ENCODE measurements at places on chromosomes 7 and 10. TPM values are rescaled to one million over a fixed set of nuclear protein-coding genes. Genes with fewer than 3 reads are reported as not detected.

Gene PON3
- polyA plus RNA-seq, result 4.2 TPM

Gene AQP1
- polyA plus RNA-seq, result 87.0 TPM

Gene FFAR4
- 0.10 TPM for polyA plus RNA-seq

Gene CXCL12
- polyA plus RNA-seq, result 214 TPM

Gene SRRM3
- polyA plus RNA-seq, result 0.43 TPM

Gene ZNF488
- polyA plus RNA-seq, result 3.1 TPM

Gene GNAT3
- polyA plus RNA-seq, result not detected

Gene TAF3
- polyA plus RNA-seq, result 5.9 TPM

DNA sequence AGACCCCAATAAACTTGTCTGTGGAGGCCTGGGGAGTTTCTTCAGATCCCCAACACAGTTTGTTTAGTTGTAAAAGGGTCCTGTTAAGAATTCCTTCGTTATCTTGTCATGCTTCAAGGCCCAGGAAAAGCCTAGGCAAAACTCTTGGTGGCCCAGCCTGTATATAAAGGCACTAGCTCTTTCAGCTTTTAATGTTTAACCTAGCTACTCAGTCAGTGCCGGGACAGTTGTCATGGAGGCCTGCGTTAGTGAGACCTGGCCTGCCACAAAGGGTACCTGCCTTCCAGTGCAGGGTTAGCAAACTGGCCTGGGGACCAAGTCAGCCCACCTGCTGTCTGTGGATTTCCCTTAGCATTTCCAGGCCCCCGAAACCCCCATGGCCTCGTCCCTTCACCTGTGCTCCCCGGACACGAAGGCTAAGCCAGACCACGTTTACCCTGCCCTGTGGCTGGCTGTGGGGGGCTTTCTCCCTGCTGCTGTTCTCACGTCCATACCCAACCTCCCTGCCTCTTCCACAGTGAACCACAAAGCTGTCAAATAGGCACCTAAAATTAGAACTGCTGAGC lies 96.9 kb upstream of the PPP2R2D start:
- DNase-seq, result no peak

- DNase-seq, result no peak
Observed at GRCh38 chr7:134121632-134122139, 5.5 kb upstream of the LRGUK start.

DNA sequence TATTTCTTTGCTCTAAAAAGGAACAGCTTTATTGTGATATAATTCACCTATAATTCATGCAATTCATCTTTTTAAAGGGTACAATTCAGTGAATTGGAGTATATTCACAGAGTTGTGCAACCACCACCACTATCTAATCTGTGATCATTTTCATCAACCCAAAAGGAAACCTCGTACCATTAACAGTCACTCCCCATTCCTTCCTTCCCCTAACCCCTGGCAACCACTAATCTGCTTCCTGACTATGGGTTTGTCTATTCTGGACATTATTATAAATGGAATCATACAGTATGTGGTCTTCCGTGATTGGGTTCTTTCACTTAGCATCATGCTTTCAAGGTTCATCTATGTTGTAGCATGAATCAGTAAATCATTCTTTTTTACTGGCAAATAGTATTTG lies 52.3 kb downstream of the MKI67 start:
- no peak for DNase-seq

DNA sequence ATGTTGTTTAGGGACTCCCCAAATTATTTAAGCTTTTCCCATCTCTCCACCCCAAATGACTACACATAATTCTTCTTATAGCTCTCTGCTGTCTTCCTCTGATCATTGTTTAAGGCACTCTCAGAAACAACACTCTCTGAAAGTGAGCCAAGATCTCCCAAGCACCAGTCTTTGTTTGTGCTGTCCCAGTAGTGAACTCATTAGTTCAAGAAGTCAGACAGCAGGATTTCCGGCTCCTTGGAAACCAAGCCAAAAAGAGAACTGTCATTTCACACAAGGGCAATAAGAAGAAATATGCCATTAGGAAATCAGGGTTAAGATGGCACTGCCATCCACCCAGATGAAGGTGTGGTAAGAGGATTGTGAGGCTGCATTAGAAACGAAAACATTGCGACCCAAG lies 83.1 kb downstream of the FZD1 start:
- DNase-seq, result no peak

GRCh38 chr10:93131986-93132385 lies 58.3 kb downstream of the CYP26A1 start:
- no peak for DNase-seq

- DNase-seq, result peak; percentile 89
Observed at GRCh38 chr7:15686295-15686956, at the start of gene MEOX2. MEOX2 (minus strand) TSS chr7:15686683; CDS start chr7:15686402, 281 bp downstream.

DNA sequence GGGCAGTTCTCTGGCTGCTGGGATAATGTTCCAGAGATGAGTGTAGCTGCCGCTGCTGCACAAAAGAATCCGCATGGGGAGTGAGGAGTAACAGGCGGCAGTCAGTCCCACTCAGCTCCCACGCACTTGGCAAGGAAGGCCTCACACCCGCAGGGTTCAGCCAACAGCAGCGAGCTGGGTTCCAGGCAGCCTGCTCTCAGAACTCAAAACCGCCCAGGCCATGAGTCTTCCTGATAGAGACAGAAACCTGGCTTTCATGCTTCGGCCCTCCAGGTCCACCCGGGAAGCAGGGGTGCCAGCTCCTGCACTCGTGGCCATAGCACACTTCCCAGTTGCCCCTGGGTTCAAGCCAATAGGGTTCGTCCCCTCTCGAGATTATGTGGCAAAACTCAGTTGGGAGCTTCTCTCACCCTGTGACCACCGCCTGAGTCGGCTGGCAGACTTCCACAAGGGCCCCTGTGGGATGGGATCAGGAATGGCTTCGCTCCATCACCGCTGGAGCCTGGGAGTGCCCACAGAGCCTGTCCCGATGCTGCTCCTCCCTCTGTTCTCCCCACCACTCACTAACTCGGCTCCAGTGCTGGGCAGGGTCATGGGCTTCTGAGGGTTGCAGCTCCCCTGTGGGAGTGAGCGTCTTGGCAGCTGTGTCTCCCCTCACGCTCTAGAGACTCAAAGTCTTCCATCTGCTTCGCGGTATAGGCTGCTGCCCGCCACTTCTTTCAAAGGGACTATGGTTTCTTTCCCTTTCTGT lies 20.6 kb downstream of the CLRN3 start:
- DNase-seq, result no peak

DNA sequence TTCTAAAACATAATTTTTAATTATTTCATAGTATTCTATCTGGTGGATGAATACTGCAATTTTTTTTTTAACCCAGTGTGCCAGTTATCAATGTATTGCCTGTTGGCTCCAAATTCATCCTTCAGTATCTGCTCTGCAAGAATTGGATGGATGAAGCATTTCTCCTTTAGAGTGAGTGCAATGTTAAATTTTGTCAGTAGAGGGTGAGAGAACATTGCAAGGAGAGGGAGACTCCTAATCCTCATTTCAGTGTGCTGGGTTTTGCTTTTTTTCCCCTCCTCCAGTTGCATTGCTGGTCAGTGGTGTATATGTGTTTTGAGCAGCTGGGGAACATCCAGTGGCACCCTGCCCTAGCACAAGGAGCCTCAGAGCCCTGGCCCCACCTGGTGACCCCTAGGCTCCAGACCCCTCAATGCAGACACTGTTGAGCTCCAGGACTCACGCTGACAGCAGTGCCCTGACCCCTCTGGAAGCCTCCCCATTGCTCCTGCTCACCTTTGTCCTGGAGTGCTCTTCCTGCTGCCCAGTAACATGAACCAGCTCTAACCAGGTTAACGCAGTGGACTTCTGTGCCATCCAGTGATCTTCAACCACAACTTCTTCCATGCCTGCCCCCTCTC lies 199.4 kb downstream of the USP6NL start:
- no peak for DNase-seq

- peak; percentile 82 for DNase-seq
Observed at GRCh38 chr7:151013733-151014497, 10.4 kb downstream of the ATG9B start.

DNA sequence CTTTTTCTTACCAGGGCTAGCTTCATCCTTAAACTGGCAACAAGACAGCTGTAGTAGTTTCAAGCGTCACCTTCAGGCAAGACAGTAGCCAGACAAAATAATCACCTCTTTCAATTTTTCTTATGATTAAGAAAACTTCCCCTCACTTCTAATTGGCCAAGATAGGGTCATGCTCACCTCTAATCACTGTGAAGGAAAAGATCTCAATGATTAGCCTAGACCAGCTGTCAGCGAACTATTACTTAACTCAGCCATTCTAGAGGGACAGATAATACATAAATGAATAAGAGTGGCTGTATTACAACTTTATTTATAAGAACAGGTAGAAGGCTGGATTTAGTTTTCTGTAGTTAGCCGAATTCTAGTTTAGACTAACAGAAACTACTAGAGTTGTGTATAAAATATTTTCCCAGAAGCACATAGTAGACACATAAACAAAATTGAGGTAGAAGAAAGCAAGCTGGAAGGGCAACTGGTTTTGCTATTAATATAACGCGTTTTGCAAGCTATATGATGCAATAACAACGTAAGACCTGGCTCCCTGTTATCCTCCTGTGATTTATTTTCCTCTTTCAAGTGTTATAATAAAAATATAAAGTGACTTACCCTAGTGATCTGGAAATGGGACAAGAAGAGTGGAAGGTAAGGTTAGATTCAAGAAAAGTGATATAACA lies 64.3 kb downstream of the ELAPOR2 start:
- DNase-seq, result no peak
